Calu3 (cell line): ENCODE measurements at places on chromosomes 3 and 15.

GRCh38 chr3:46067401-46067800, 40.1 kb upstream of the XCR1 start:
- DNase-seq = no peak

DNA sequence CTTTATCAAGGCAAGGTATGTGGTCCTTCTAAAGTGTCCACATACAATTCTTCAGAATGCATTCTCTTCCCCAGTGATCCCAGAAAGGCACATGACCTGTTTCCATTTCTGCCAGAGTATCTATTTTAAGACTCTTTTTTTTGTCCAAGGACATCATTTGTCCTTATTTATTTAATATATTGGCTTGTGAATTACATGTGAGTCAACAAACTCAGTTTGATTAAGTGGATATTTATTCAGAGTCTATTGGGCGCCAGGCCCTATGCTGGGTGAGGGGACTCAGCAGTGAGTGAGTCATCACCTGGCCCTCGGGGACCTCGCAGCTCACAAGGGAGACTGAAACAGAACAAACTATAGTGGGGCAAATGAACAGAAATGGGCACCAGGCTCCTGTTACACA, 136.8 kb downstream of the SNRK start:
- no peak for DNase-seq

- DNase-seq = no peak
Observed at GRCh38 chr3:168548719-168549118, 453.0 kb upstream of the GOLIM4 start.

DNA sequence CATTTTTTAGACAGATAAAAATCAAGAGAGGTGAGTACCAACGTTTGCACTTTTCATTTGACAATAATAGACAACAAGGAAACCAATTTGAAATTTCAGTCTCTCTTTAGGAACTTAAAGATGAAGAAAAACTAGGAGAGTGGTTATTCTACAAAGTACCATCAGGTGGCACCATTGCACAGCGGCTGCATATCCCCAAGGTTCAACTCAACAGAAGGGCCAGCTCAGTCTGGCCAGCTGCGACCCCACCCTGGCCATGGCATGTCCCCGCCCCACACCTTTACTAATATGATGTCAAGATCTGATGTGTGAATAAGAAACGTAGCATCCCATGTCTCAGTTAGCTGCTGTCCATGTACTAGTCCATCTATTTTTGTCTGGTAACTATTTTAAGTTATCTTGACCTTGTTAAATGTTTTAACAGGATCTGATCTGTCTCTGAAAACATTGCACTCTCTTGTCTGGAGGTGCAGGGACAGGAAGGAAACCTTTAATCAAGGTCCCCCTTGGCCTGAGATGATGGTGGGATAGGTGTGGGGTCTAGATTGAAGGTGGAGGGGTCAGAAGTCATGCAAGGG, 35.5 kb upstream of the CGNL1 start:
- peak; percentile 76 for DNase-seq

DNA sequence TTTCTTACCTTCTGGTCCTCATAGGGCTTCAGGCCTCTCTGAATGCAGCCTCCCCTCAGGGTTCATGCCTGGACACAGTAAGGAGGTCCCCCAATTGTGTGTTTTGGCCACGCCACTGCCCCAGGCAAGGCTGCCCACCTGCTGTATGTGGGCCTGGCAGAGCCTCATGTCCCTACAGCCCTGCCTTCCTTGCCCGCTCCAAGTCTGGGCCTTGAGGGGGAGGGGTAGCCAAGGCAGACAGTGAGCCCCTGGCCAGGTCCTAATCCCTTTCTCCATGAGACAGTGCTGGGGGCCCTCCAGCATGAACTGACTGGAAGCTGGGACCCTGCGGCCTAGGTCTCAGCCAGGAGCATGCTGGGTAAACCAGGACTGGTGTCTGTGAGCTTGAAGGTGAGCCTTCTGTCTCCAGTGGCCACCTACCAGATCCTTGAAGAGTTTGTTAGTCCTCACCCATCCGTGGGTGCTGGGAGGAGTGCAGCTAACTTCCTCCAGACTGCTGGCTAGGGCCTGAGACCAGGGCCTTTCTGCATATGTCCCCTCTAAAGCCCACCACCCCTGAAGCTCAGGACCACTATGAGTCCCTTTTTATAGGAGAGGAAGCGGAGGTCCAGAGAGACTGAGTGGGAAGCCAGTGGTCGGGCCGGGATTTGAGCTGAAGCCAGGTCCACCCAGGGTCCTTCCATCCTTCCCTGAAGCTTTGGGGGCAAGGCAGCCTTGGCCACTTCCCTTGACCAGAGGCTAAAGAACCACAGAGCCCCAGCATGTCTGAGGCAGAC, 8.7 kb downstream of the ZBTB47 start:
- no peak for DNase-seq

GRCh38 chr3:133330065-133330464, 69.8 kb upstream of the BFSP2 start:
- no peak for DNase-seq

DNA sequence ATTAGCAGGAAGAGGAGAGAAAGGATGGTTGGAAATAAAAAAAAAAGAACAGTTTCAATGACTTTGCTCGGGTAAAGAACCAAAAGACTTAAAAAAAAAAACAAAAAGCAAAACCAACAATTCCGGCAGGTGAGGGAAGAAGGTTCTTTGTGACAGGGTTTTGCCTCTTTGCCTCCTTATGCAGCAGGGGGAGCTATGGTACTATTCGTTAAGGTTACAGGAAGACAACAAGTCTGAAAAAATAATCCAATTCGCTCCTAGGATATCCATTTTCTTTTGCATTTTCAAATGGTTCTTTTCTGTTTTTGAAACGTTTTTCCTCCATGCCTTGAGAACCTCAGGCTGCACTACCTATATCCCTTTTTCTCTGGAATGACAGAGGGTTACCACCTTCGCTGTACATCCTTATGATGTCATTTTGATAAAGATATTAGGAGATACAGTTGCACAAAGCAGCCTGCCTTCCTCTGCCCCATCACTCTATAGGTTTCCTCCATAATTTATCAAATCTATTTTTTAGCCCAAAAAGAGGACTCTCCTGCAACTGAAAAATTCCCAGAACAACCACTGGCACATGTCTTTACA, 55.0 kb downstream of the CFAP20DC start:
- peak; percentile 69 for DNase-seq

DNA sequence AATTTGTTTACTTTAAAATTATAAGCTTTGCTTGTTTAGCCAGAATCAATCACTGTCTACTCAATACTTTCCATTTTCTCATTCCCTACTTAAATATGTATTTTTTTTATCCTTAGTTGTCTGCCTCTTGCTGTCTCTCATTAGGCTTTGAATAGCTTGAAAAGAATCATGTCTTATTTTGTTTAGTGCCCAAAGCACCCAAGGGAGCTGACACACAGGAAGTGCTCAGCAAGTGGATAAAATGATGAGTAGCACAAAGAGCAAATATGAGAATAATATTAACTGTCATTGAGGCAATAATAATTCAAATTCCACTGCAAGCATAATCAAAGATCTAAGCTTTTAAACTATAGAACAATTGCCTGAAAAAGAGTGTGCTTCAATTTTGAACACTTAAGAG, 19.0 kb upstream of the IL1RAP start:
- DNase-seq = no peak

DNA sequence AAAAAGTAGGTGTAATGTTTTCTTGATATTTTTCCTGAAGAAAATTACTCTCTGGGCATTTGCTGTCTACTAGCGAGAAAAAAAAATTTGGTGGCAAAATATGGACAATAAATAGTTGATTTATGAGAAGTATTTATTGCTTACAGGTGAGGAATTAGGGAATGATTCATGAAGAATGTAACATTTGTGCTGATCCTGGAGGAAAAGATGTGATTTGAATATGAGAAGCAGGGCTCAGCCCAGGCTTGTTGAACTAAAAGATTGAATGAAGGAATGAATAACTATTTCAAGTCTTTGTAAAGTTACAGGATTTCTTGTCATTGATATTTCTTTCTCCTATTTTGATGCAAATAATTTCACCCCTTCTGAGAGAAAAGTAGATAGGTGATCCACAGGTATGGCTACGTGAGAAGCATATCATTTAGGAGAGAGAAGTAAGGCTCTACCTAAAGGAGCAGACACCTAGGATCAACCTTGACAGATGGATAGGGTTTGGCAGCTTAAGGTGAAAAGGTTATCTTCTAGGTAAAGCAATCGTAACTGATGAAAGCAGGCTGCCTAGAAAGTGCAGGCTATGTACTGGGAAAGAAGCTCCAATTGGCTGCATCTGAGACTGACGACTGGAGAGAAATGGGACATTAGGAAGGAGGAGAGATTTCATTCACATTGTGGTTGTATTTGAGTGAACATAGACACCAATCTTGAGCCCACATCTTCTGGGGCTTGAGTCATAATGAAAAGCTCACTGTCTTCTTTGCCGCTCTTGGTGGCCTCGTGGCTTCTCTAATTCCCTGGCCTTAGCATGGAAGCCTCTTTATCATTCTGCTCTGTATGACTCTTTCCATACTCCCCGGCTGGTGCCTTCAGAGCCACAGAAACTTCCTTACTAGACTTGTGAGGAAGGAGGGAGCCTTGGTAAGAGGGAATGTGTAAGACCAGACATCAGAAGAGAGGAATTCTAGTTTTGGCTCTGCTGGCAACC, 106.5 kb downstream of the P3H2 start:
- no peak for DNase-seq
